Stimulated activated CD4-positive, alpha-beta T cell treated with anti-CD3 and anti-CD28 coated beads, Interleukin-1b, Interleukin-23, amount 100 ng/mL, for 1 hour (primary cell): ENCODE measurements at places on chromosomes 3 and 15.
A peak's percentile ranks its signal among the peaks of the same experiment; 100 is the strongest.

DNA sequence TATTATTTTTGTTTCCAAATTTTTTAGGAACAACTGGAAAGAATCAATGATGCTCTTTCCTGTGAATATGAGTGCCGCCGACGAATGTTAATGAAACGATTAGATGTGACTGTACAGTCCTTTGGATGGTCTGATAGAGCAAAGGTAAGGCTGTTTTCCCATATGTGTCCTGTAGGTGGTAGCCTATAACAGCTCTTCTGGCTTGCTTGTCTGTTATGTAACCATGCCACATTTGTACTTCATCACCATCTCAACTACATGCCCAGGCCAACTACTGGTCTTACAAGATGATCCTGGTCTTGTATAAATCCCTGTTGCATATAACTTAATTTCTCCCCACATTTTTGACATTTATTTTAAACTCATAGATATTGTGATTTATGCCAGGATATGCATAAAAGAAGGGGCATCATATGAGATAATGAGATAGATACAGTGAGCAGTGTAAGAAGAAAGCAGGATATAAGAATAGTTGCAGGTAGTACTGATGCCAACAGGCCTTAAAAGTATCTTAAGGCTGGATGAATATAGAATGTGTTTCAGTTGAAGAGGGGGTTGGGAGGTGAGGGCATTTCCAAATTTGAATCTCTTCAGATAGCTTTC is 20.3 kb downstream of the FAM98B start:
- peak; percentile 13 for DNase-seq

DNA sequence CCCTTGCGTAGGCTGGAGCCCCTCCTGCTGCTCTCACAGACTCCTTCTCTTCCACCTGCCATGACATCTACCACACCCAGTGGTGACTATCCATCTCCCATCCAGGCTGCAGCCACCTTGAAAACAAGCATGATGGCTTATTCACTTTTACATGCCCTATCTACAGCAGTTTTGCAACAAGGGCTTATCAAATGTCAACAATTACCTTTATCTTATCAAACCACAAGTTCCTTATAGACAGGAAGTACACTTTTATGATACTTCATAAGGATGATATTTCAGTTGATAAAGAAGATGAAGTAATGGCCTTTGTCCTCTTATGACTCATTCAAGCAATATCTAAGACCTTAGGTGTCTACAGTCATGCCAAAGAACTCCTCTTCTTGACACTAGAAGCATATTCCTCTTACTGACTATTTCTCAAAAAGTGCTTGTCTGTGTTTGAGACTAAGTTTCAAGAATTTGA is 125.3 kb upstream of the SPRED1 start:
- DNase-seq: no peak

DNA sequence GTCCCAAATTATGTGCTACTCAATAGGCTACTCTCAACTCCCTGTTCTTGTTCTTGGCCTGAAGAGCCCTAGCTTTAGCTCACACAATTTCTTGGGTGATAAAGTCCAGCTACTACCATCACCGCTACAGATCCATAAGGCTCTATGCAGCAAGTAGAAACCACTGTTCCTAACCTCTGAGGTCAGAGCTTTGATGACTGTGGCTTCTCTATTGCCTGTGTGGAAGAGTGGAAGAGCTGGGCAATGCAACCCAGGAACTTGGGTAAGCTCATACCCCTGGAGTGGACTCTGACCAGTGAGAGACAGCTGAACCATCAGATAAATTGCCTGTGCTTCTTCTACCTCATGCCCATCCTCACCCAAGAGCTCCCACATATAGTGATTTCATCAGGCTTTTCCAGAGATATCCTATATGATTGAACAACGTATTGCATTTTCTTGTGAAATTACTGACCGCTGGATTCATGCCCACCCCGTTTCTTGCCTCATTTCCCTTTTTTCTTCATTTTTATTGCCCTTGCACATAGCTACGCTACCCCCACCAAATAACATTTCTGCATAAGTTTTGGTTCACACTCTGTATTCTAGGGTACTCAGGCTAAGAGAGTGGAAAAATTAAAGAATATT is 172.3 kb upstream of the MBNL1 start:
- no peak for DNase-seq

GRCh38 chr3:12536423-12536822 is 8.9 kb downstream of the MKRN2OS start:
- no peak for DNase-seq

GRCh38 chr3:141808586-141808985 is 45.4 kb downstream of the GRK7 start:
- DNase-seq: no peak

DNA sequence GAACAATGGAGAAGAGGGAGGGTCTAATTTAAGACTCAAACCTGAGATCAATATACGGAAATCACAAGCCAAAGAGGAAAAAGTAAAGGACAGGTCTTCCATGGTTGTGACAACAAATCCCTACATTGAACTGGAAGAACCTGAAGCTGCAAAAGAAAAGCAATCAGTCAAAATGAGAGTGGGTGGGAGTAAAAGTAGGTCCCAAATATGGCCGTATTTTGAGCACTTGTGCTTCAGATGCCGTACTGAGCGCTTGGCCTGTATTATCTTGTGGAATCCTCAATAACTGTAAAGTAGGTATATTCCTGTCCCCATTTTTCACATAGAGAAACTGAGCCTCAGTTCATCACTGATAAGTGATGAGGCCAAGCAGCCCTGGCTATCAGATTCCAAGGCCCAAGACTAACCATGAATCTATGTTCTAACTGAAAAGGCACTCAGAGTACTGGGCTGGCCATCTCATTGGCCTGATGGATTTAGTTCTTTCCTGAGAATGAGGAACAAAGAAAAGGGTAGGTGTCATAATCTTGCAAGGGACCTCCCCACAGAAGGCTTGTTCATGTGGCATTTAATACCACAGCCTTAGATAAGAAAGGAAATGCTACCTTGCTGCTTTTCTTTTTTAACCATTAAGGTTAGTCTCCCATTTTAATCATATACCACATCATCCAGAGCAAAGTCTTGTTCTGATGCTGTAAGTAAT is 52.5 kb downstream of the LRRN1 start:
- no peak for DNase-seq

DNA sequence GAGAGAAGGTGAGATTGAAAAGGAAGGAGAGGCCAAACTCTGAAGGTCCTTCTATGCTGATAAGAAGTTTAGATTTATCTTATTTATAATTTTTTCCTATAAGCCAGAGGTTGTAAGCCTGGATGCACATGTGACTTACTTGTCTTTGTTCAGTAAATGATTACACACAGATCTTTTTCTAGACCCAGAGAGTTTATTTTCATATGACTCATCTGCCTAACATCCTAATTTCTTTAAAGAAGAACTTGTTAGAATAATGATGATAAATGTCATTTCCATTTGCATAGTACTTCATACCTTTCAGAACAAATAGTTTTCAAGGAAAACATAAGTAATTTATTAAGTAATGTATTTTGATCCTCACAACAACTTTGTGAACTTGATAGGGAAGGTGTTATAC is 434.8 kb upstream of the DPH6 start:
- no peak for DNase-seq

DNA sequence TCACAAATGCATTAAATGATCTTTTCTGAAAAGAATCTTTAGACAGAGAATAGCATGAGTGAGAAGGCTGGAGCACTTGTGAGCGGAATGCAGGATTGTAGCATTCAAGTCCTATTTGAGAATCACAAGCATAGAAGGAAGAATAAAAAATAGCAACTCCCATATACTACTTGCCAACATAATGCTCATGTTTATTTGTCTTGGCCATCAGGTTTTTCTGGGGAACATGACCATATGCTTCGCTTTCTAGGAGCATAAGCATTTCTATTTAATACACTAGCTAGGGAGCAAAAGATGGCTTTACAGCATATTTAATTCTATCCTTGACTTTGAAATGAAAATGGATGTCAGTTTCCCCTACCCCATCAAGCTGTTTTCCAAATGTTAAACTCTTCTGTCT is 170.3 kb upstream of the MITF start:
- no peak for DNase-seq

DNA sequence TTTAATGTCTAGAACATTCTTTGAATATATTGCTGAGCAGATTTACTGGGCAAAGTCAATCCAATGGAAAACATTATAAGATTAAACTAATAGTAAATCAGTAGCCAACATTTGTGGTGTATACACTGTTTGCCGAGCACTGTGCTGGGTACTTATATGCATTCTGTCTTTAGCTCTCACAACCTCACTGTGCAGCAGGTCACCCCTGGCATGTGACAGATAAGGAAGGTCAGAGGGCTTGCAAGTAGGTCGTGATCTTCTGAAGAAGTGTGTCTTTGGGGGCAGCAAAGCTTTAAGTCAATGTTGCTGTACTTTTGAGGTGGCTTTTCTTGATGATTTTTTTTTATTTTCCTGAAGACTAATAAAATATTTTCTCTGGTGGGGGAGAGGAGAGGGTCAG is 62.2 kb downstream of the TCAIM start:
- DNase-seq: no peak

DNA sequence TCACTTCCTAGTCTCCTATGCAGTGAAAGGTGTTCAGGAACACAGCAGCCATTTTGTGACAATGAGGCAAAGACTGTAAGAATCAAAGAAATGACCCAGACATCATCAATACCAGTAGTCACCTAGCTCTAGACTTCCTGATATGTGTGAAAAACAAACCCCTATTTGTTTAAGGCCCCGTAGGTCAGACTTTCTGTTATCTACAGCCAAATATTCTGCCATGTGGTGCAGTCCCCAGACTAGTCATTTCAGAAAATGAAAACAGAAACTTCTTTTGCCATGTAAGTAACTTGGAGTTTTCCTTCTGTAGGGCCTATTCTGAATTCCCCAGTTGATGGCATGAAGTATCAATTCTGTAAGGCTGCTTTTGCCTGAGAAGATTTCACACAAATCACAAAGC is 181.7 kb upstream of the SNTN start:
- no peak for DNase-seq

DNA sequence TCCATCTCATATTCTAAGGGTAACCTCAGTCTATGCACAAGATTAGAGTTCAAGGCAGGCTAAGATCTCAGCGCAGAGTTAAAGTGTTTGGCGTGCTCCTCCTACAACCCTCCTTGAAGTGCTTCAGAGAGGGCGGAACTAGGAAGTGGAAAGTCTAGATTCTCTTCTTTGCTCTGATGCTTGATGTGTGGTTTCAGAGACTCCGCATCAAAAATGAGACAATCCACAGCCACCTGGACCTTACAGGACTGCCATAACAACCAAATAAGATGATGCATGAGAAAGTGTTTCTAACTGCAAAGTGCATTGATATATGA is 161.3 kb upstream of the ATP11B start:
- DNase-seq: no peak

GRCh38 chr15:60829416-60829815 is 350.5 kb upstream of the ICE2 start:
- no peak for DNase-seq

- DNase-seq: no peak
Observed at GRCh38 chr15:92968926-92969651, 69.0 kb downstream of the CHD2 start.

DNA sequence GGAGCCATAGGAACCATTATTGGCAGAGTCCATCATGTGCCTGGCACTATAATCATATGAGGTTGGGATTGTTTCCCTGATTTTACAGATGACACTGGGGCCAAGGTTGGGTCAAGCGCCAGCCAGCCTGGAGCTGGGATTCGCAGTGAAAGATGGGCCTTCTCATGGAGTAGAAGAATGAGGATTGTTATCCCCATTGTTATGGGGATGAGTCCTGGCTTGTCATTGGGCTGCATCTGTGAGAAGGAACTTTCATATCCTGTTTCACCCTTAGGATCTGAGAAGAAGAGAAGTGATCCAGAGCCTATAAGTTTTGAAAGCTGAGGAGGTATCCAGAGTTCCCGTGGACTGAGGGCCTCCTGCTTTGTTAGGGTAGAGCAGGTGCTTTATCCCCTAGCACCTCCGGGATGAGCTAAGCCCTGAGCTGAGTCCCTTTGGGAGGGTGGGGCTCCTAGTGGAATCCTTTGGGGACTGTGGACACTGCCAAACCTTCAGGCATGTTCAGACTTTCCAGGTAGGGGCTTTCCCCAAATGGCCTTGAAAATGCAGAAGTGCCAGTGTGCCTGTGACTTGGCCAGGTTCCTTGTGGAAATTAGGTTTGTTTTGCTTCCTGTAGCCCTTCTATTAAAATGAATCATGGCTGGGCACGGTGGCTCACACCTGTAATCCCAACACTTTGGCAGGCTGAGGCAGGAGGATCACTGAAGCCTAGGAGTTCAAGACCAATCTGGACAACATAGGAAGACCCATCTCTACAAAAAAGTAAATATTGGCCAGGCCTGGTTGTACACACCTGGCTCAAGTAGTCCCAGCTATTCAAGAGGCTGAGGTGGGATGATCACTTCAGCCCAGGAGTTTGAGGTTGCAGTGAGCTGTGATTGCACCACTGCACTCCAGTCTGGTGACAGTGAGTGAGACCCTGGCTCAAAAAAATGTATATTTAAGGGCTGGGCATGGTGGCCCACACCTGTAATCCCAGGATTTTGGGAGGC is 30.2 kb upstream of the BSN start:
- DNase-seq: no peak

DNA sequence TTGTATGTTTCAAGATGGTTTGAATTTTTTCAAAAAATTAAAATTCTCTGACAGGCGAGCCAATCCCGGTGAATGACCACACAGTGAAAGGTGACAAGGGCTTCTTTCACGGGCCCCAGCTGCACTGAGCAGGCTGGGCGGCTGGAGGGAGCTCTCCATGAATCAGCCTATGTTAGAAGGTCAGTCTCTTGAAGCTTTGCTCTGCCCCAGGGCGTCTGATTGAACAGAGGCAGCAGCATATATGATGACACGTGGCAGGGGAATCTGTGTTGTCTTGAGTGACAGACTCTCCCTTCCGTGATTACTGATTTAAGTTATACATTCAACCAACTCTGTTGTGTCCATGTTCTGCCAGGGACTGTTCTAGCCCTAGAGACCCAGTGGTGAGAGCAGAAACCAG is 51.5 kb downstream of the ISG20 start:
- DNase-seq: no peak

DNA sequence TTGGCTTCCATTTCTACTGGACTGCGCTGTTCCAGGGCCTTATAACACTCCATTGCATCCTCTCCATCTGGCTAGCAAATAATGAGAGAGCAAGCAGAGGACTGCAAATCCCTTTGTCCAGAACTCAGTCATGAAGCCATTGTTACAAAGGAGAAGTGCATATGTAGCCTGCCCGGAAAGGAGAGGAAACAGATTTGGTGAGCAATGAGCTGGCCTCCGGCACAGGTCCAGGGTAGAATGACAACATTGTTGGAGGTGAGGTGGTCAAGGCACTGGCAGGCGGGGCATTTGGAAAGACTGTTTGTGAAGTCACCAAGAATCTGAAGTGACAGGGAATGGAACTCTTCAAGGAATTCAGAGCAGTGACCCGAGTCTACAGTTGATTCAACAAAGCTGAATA is 25.0 kb upstream of the ATP1B3 start:
- DNase-seq: no peak
